ENCODE measurements at places on chromosomes 5 and 9.

- DNase-seq, result no peak
Observed at GRCh38 chr9:98120476-98120875, 1.5 kb upstream of the TRIM14 start.

DNA sequence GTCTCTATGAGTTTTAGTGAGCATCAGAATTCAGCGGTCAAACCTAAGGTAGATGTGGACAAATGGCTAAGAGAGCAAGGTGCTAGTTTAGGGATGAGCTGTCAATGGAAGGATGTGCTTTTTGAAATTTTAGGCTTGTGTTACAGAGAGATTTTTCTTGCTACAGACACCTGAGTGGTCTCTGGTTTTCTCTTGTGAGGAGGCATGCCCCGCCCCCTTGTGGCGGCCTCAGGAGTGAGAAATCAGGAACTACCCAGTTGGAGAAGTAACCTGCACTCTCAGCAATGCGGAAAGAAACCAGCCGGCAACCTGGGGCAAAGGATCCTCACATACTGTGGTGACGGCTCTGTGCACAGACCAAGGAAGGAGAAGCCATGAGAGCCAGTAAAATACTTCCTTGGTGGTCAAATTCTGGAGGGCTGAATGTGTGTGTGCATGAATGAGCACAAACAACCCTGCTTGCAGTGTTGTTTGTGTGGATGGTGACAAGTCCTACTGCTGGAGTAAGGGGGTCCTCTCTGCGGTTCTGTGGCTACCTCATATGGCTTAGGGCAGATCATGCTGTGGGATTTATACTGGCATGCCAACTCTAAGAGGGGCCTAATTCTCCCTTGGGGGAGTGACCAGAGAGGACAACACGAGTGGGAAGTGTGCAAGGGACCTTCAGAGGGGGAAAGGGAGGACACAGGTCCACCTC, 16.7 kb upstream of the HSD17B4 start:
- peak; percentile 67 for DNase-seq

GRCh38 chr9:130901498-130902203, 5.0 kb upstream of the QRFP start:
- DNase-seq, result no peak

- DNase-seq, result no peak
Observed at GRCh38 chr9:133113949-133114885, 6.8 kb downstream of the RALGDS start.

DNA sequence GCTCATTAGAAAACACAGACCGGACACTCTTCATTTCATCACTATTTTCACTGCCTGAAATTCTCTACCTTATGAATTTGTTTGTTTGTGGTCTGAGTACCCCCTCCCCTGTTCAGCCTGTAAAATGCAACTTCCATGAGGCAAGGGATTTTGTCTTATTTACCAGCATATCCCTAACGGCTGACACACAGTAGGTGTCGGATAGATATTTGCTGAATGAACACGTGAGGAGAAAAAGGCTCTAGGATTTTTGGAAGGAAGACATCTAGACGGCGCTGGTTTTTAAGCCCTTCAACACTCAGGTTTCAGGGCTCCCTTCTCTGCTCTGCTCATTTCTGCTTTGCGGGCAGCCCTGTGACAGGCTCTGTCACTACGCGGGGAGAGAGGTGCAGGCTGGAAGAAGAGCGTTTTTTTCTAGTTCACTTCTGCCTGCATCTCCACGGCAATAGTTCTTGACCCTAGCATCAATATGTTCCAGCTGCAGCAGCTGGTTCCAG, 41.0 kb downstream of the KCNMB1 start:
- DNase-seq, result no peak

GRCh38 chr5:104859437-104859836, 1296.8 kb upstream of the NUDT12 start:
- no peak for DNase-seq

- no peak for DNase-seq
Observed at GRCh38 chr9:14352503-14352902, 38.6 kb upstream of the NFIB start.

GRCh38 chr9:23590276-23591000, 235.6 kb downstream of the ELAVL2 start:
- no peak for DNase-seq

GRCh38 chr5:79886925-79887655, 104.0 kb downstream of the MTX3 start:
- no peak for DNase-seq

DNA sequence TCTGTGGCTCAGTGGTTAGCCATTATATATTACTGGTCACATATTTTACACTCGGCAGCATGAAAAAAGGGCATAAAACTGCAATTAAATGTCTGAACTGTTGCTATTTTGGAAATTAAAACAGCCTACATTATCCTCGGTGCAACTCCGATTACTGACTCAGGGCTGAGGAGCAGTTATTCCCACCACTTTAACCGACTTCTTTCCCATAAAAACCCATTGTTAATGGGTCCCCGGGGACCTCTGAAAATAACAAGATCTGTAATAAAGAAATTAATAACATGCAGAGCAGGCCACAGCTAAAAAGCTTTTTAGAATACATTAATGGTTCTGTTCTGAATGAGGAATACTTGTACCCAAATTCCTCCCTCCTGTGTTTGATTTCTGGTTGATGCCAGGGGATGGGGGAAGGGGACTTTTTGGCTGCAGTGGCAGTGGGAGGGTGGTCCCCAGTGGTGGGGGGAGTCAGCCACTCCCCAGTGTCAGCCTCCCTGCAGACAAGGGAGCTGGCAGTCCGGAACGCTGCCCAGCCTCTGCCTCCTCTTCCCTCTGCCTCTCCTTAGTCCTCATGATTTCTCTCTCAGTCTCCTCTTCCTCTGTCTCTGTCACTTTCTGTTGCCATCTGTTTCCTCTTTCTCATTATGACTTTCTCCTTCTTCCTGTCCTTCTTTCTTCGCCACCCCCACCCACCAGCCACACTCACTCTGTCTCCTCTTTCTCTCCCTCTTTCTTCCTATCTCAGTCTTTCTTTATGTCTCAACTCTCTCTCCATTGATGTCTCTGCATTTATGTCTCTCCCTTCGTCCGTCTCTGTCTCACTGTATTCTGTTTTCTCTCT, 59.0 kb upstream of the ZBTB43 start:
- no peak for DNase-seq

GRCh38 chr5:1176473-1177391, 24.7 kb upstream of the SLC6A19 start:
- DNase-seq, result no peak

GRCh38 chr9:134791009-134791408, 89.6 kb upstream of the FCN2 start:
- DNase-seq, result no peak

DNA sequence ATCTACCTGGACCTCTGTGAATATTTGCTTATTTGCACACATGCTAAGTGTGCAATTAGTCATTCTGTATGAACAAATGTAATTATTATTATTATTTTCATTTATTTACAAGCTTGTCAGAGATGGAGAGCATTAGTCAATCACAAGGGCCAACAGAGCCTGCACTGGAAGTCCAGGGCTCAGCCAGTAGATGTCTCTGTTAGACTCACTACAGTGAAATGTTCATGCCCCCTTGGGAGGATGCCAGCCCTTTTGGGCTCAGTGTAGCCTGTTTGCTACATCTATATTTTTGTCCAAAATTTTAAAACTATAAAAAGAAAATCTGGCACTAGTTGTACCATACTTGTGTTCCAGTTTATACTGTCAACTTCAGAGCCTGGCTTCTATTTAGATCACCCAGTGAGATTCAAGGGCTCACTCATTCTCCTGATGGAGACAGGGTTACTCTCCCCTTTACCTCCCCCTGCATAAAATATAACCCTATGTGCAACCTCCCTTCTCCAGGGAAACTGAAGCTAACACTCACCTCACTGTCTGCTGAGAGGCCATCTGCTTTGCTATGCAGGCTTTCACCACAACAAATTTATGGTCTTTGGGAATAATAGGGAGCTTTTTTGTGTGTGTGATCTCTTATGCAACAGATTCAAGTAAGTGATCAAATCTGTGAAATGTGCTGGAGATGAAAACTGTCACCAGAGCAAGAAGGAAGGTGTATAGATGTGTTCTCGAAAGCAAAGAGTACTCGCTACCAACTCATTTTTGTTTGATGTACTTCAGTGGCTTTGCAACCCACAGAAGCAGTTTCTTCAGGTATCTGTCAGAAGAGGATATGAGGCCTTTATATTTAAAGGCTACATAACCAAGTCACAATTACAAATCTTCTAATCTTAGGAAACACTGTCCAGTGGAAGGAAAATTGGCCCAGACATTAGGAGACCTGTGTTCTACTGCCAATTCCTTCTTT, 99.9 kb upstream of the TLE4 start:
- DNase-seq, result peak; percentile 19

DNA sequence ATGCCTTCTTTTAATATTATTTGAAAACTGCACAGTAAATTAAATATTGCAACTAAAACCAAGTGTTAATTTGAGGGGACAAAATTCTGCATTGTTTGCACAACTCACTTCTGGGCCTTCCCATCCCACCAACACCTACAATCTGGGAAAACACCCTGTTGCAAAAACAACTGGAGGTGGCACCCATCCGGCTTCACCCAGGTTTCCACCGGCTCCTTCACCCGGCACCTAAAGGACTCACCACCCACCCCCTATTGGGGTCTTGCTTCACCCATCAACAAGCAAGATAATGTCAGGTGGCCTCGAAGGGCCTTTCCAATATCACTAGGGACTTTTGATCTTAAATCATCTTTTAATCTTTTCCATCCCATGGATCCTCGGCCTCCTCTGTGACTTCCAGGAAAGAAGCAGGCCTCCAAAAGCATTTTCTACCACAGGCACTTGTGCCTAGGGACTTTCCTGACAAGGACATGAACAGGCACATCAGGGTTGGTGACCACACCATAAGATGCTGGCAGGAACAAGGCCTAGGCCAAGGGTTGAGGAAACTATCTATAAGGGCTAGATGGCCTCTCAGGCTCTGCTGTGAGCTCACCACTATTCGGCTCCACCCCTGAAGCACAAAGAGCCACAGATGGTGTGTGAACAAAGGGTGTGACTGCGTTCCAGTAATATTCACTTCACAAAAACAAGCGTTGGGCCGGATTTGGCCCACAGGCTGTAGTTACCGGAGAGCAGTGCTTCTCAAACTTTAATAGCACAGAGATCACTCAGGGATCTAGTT, 205.1 kb downstream of the AUH start:
- no peak for DNase-seq

DNA sequence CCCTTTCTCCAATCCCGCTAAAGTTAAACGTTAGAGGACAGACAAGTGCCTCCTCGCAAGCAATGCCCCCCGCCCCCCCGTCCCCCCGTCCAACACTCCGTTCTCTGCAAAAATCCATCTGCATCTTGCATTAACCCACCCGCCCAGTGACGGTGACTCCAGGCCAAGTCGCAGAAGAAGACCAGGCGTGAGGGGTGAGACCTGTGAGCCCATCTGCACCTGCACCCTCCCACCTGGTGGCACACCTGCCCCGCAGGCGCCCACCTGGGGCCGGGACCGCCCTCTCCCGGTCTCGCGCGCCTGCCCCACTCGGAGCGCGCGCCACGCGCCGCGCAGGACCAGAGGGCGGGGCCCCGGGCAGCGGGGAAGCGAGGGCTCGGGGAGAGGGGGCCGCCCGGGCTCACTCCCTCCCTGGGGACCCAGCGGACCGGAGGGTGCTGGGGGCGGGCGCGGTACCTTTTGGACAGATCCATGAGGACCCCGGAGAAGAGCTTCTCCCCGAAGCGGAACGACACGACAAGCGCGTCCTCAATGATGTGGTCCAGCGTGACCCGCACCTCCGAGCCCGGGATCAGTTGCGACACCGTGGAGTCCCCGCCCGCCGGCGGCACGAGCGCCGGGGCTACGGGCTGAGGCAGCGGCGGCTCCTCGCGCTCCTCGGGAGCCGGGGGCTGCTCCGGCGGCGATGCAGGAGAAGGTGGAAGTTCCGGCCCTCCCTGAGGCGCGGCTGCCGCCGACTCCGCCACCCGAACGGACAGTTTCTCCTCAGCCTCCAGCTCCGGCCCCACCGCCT, 705 bp downstream of the PWWP2A start:
- DNase-seq, result peak; percentile 31
